ENCODE measurements at places on chromosomes 2 and 18. TPM values are rescaled to one million over a fixed set of nuclear protein-coding genes. Genes with fewer than 3 reads are reported as not detected.

Gene GALNT5
- total RNA-seq = 10.2 TPM

Gene MYL1
- not detected for total RNA-seq

Gene CD8A
- total RNA-seq = 0.07 TPM

Gene SNTG2
- total RNA-seq = not detected

Gene CTAGE1
- total RNA-seq = not detected

Gene FSHR
- total RNA-seq = not detected

Gene EMILIN2
- total RNA-seq = 0.42 TPM

Gene CKAP2L
- 30.1 TPM for total RNA-seq

Gene IL1F10
- total RNA-seq = not detected

Gene CDK5R2
- not detected for total RNA-seq

Gene STK36
- 17.2 TPM for total RNA-seq

Gene EVX2
- total RNA-seq = not detected

Gene NEMP2
- 5.6 TPM for total RNA-seq

Gene RESP18
- not detected for total RNA-seq

Gene KLHL14
- total RNA-seq = not detected

Gene HDHD2
- total RNA-seq = 12.4 TPM

Gene MYCN
- total RNA-seq = 0.10 TPM

Gene ZSWIM2
- total RNA-seq = not detected

Gene CCDC178
- total RNA-seq = not detected

Gene CFC1
- not detected for total RNA-seq

Gene BOLL
- not detected for total RNA-seq

Gene POU3F3
- total RNA-seq = not detected

Gene COL4A3
- total RNA-seq = 0.34 TPM

Gene SERPINB7
- total RNA-seq = 190 TPM

Gene C2orf49
- 18.4 TPM for total RNA-seq

Gene PXDN
- 96.5 TPM for total RNA-seq

Gene ILKAP
- 35.3 TPM for total RNA-seq

Gene MARCHF4
- 16.7 TPM for total RNA-seq

Gene PDCD1
- total RNA-seq = not detected

Gene C2orf66
- total RNA-seq = 0.14 TPM

Gene MAPK4
- total RNA-seq = not detected

Gene LRRTM1
- total RNA-seq = not detected

Gene CHAC2
- 14.3 TPM for total RNA-seq

Measured in foreskin keratinocyte (primary cell).